HAP-1 (cell line): ENCODE measurements at places on chromosomes 3 and 15.

- no peak for DNase-seq
Measured at GRCh38 chr15:36661042-36661441, 81.6 kb downstream of the CDIN1 start.

DNA sequence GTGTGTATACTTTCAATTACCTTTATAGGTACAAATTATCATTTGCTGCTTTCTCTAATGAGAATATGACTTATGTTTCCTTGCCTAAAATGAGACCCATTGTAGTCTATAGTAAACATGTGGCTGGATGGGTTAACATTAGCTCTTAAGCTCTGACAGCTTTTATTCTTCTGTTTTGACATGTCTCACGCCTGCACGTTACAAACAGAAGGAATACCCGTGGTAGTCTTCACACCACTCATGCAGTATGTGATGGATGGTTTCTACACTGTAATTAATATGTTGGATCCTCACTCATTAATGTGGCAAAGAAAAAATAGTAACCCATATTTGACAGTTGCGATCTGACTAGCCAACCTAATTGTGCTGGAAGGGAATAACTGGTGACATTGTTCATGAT lies 133.4 kb upstream of the MITF start:
- no peak for DNase-seq

GRCh38 chr15:44427756-44428724 lies 611 bp downstream of the CTDSPL2 start:
- peak; percentile 79 for DNase-seq

DNA sequence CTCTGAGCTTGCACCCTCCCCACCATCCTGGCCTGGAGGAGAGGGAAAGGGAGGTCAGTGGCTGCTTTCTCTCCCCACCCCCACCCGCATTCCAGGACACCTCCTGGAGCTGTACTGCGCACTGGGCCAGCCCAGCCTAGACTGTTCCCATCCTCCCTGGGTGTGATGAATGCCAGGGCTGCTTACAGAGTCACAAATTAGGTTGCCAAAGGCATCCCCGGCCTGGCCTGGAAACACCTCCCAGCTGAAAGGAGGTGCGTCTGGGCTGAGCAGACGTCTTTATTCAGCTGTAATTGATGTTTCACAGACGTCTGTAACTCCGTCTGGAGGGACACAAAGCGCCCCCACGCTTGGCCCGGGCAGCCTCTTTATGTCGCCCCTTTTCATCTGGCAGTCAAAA lies 47.6 kb downstream of the RHCG start:
- no peak for DNase-seq

DNA sequence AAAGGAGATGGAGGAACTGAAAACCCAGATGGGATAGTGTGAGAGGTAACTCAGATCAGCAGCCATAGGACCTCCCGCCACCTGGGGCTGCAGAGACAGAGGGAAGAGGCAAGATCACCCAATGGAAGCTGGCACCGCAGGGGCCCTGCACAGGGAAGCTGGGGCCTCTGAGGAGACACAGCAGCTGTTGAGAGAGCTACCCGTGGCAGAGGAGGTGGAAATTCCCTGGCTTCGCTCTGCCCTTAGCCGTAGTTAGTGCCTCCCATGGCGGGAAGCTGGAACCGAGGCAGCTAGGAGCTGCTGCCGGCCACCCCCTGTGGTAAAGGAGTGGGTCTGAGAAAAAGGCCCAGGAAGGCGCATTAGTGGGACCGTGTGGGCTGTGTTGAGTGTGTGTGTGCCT lies 18.0 kb upstream of the PLXNA1 start:
- no peak for DNase-seq

- DNase-seq = no peak
Measured at GRCh38 chr3:167829071-167829470, 93.5 kb downstream of the SERPINI1 start.

DNA sequence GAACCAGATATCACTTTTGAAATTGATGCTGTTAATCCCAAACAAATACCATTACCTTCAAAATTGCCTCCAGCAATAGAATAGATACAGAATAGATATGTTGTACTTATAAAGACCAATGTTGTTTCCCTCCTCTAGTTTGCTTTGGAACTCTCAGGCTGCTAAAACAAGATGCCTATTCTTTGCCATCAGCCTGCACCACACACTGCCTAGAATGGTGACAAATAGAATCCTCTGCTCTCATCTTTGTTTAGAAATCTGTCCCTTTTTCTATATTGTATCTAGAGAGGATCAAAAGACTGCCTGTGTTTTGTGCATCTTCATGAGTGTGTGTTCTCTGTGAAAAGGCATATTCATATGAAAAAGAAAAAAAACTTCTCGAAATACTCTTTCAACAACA lies 349.2 kb upstream of the CCDC54 start:
- DNase-seq = no peak

DNA sequence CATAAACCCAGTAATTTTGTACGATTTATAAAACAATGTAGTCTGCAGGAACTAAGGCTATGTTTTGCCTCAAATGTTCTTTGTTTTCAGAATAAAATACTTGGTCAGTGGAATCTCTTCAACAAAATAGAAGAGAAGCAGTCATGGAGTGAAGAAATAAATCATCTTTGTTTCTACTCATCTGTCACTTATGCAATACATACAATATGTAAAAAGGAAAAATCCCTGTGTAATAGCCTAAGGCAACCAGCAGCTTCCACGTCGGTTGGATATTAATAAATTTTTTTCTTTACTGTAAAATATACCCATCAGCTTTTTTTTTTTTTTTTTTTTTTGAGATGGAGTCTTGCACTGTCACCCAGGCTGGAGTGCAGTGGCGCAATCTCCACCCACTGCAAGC lies 5.2 kb upstream of the WDR5B start:
- no peak for DNase-seq

GRCh38 chr3:25904206-25904605 lies 114.3 kb downstream of the OXSM start:
- no peak for DNase-seq

GRCh38 chr3:69648126-69648525 lies 91.1 kb upstream of the MITF start:
- no peak for DNase-seq

DNA sequence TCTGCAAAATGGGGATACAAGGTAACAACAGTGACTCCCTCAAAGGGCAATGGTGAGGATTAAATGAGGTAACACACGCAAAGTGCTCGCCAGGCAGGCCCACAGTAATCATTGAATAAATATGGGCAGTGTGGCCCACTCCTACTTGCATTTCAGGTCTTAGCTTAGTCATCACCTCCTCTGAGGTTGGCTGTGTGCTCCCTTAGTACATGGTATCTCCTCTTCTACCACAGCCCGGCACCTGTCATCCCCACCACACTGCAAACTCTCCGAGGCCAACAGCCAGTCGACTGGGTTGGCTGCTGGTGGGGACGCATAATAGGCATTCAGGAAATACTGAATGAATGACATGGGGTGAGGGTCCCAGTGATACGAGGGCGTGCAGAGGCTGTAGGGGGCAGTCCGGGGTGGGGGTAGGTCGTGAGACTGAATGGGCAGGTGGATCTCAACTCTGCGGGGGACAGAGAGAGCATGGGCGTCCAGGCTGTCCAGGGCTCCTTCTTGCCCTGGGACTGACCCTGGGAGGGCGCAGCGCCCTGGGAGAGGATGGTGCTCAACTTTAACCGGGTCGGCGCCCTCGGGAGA lies 375 bp upstream of the MYZAP start:
- no peak for DNase-seq

- no peak for DNase-seq
Measured at GRCh38 chr15:67331676-67332075, 77.1 kb downstream of the IQCH start.

DNA sequence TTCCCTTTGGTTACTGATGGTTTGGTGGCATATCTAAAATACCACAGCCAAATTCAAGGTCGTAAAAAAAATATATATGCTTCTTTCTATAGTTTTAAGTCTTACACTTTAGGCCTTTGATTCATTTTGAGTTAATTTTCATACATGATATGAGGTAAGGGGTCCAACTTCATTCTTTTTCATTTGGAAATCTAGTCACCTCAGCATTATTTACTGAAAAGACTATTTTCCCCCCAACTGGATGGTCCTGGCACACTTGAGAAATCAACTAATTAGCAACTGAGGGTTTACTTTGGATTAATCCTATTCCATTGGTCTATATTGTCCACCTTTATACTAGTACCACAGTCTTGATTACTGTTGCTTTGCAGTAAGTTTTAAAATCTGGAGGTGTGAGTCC lies 26.2 kb downstream of the RHOA start:
- no peak for DNase-seq

- DNase-seq = no peak
Measured at GRCh38 chr3:17038141-17038540, 153.4 kb downstream of the PLCL2 start.

DNA sequence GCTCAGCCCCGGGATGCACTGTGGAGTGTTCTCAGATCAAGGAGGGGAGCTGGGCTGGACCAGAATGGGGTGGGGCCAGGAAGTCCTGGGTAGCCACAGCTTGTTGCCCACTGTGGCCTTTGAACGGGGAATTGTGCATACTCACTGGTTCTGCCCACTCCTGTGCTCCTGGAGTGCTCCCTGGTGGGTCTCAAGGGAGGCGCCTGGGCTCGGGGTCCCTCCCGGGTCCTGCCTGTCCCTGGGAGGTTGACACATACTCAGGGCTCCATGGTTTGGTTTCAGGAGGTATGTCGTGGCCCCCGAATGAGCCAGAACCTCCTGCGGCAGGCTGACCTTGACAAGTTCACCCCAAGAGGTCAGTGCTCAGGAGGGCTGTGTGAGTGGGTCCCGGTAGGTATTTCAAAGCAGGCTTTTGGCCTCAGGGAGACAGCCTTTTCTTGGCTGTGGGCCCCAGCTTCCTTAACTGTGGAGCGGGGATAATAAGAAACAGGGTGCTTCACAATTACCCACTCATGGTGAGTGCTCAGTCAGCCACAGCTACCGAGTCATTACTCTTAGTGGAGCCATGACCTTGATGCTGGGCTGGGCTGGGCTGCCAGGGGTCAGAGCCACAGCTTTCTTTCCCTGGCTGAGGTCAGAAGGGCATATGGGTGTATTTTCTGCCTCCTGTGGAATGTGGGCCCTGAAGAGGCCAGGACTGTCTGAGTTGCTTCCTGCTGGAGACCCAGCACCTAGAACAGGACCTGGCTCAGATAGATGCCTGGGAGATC lies 7.6 kb downstream of the DNAH1 start:
- DNase-seq = no peak

DNA sequence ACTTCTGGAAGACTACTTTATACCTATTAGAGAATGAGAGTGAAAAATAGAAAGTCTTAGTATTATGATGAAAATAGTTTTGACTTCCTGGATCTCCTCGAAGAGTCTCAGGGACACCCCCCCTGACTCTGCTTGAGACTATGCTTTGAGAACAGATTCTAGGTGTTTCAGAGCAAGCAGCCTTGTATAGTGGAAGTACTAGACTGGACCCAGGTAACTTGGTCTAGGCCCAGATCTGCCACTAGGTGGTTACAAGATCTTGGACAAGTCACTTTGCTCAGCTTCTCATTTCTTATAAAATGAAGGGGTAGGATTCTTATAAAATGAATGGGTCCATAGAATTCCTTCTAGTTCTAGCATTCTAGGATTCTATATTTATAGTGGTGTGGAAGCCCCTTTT lies 9.1 kb downstream of the ABHD5 start:
- DNase-seq = peak; percentile 24

- DNase-seq = no peak
Measured at GRCh38 chr15:27179789-27180188, 208.8 kb downstream of the GABRG3 start.

DNA sequence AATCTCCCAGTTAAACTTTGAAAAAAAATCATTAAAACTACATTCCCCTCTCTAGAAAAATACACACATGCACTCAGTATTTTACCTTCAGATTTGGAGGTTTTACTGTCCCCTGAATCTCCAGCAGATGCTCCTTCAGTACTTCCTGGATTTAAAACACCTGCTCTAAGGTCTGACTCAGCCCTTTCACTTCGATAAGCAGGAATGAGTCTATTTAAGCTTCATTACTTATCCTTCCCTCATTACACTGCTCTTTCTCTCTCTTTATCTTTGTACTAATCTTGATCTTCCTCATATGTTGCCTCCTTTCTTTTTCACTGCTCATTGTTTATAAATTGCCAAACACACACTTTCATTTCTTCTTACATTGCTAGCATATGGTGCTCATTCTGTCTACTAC lies 443.9 kb downstream of the DIPK2A start:
- DNase-seq = no peak

DNA sequence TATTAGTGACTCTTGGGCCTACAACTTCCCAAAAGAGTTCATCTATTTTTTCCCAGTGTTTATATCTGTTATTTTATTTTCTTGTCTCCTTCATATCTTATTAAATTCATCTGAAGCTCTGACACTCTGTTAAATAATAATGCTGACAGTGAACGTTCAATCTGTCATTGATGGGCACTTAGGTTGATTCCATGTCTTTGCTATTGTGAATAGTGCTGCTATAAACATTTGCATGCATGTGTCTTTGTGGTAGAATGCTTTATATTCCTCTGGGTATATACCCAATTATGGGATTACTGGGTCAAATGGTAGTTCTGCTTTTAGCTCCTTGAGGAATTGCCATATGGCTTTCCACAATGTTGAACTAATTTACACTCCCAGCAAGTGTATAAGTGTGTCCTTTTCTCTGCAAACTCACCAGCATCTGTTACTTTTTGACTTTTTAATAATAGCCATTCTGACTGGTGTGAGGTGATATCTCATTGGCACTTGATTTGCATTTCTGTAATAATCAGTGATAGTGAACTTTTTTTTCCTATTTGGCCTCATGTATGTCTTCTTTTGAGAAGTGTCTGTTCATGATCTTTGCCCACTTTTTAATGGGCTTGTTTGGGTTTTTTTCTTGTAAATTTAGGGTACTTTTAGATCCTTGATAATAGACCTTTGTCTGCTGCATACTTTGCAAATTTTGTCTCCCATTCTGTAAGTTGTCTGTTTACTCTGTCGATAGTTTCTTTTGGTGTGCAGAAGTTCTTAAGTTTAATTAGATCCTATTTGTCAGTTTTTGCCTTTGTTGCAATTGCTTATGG lies 122.5 kb downstream of the LEKR1 start:
- peak; percentile 98 for DNase-seq

DNA sequence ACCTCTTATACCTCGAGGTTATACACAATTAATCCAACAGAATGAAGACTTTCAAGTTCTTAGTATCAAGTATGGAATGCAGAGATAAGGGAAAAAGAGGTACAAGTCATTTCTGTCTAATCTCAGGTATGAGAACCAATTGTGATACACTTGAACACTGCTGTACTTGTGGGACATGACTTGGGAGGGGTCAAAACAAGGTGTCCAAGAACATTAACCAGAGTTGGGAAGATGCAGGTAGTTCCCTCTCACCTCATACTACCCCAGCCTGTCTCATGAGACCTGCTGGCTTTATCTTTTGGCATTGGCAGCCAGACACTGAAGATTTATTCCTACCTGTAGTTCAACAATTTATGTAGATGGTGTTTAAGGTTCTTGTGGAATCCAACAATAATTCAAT lies 209.7 kb downstream of the NR1D2 start:
- DNase-seq = no peak

- no peak for DNase-seq
Measured at GRCh38 chr15:96381463-96381862, 51.0 kb downstream of the NR2F2 start.

- DNase-seq = no peak
Measured at GRCh38 chr3:23762214-23762613, 43.5 kb upstream of the UBE2E1 start.
